ENCODE measurements at places on chromosomes 4 and X.

GRCh38 chr4:155608225-155608885 lies 58.3 kb upstream of the GUCY1A1 start:
- DNase-seq, result no peak

GRCh38 chr4:164462471-164462870 lies 291.5 kb upstream of the SMIM31 start:
- DNase-seq, result no peak

- no peak for DNase-seq
Observed at GRCh38 chr4:22650771-22651170, 42.0 kb upstream of the GBA3 start.

DNA sequence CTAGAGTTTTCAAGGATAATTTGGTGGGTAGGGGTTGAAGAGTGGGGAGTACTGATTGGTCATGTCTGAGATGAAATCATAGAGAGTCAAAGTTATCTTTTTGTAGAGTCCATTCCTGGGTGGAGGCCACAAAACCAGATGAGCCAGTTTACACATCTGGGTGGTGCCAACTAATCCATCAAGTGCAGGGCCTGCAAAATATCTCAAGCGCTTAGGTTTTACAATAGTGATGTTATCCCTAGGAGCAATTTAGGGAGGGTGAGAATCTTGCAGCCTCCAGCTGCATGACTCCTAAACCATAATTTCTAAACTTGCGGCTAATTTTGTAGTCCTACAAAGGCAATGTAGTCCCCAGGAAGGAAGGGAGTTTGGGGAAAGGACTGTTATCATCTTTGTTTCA lies 988.3 kb upstream of the LCORL start:
- no peak for DNase-seq

- DNase-seq, result no peak
Observed at GRCh38 chrX:23668335-23668734, 1.0 kb downstream of the PRDX4 start.

DNA sequence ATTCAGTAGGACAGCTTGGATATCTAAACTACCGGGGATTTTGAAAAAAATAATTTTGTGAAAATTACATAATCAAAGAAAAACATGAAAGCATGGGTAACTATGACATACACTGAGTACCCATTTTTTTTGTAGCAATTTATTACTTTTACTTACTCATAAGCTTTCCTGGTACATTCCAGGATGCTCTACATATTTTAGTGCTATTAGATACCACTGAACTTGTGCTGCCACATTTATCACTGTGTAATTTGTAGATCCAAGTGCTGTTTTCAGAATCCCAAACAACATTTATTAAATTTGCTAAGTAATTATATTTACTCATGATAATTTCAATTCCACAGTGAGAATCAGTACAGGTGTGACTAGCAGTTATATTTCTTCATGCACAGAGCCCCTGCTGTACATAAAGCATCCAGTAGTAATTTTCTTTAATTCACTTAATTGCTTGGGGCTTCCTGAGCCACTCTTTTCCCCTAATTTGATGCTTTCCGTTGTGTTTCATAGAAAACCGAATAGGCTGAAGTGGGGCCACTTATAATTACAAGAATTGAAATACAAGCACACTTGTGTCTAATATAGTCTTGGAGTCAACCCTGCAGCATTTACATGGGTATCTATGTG lies 2254.4 kb downstream of the ARAP2 start:
- DNase-seq, result no peak

GRCh38 chr4:1772853-1773538 lies 20.1 kb upstream of the FGFR3 start:
- no peak for DNase-seq

DNA sequence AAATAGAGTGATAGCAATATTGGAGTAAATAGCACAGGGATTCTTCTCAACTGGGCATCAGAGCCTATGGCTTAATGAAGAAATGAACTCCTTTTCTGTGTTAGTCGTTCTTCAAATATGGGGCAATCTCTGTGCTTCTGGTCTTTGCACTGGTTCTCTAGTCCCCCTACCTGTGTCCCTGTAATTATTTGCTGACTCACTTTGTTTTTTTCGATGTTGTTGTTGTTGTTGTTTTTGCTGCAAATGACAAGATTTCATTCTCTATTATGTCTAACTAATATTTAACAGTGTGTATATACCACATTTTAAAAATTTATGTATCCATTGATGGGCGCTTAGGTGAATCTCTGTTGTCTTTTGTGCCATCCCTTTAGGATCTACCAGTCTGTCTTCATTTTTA lies 2137.8 kb upstream of the TENM3 start:
- DNase-seq, result no peak

DNA sequence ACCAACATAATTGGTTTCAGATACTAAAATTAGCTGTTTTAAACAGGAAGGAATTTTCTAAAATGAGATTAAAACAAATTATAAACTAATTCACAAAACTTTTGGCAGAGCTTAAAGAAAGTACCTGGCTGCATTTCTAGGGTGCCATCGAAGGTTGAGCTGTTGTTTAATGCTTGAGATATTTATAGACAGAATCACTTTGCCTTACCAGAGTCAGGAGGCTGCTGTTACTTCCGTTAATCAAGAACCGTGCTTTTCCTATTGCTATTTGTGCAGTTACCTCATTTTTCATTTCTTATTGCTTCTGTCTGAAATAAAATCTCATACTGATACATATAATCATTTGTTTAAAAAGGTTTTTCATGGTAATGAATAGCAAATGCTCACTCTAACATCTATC lies 242.9 kb downstream of the TECRL start:
- DNase-seq, result no peak

DNA sequence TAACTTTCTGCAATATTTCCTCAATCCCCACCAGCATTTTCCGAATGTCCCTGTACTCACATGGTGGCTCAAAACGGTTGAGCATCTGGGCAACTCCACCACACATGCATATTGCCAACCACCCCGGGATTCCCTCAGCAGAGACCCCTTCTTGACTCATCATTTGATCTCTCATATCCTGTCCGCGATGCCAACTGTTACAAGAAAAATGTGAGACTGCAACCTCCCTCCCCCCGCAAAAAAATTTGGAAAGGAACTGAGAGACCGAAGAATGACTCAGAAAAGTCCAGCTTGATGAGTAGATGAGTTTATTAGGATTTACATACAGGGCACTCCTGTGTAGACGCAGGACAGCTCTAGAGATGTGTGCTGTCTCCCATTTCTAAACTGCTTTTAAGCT lies 561.4 kb downstream of the ZIC3 start:
- no peak for DNase-seq

DNA sequence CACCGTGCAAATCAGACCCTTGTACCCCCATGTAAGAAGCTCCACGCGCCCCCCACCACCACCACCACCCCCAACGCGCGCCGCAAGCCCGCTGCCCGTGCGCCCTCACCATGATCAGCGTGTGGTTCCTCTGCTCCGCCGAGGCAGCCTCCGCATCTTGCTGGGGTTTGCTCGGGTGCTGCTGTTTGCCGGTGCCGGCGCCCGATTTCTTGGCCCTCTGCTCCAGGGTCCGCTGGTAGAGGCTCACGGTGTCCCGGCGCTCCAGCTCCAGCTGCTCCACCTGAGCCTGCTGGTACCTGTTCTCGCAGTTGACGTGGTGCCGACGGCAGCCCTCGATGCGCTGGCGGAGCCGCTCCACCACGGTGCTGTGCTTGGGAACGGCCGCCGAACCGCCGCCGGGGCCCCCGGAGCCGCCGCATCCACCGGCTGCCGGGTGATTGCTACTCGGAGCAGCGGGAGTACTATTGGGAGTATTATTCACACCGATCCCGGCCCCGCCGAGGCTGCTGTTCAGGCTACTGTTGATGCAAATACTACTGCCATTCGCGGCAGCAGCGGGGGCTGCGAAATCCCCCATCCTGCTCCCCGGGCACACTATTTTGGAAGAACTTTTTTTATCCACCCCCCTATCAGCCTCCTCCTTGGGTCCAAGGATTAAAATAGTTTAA lies 1.1 kb downstream of the MAML3 start:
- DNase-seq, result no peak

Measured in hypothalamus (tissue), 51 donors.